ENCODE measurements at places on chromosomes 5 and 9.

GRCh38 chr9:9598723-9599122 is 1014.1 kb downstream of the PTPRD start:
- no peak for DNase-seq

GRCh38 chr5:57303985-57304384 is 130.1 kb downstream of the GPBP1 start:
- DNase-seq, result no peak

DNA sequence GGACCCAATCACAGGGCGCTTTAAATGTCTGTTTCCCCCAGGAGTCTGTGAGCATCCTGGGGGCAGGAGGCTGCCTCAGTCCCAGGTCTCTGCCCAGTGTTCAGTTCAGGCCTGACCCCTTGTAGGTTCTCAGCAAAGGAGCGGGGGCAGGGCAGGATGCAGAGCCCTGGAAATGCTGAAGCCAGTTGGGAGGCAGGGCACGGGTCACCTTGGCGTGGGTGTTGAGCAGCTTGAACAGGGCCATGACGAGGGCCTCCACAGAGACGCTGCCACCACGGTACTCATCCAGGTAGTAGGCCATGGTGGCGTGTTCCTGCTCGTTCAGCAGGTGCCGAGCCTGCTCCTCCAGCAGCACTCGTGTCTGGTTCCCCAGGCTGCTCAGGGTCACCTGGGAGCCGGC is 36.3 kb upstream of the AKNA start:
- no peak for DNase-seq

GRCh38 chr5:139149477-139150199 is 48.5 kb downstream of the SIL1 start:
- peak; percentile 78 for DNase-seq

DNA sequence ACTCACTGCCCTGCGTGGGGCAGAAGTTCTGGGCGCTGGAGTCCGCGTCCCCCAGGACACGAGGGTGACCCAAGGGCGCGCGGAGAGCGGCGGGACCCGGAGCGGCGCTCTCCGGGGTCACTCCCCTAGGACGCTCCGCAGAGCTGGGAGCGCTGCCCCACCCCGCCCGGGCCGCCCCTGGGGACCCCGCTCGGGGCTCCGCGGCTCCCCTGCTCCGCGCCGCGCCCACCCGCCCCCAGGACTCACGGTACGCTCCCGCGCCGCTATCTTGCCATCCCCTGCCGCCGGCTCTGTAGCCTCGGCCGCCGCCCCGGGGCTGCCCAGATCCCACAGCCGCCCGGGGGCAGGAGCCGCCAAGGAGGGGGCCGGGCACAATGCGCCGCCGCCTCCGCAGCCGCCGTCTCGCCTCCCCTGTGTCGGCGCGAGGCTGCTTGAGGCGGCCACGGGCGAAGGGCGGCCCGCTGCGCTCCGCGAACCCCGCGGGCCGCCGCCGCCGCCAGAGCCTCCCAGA is 303 bp downstream of the LIFR start:
- peak; percentile 12 for DNase-seq

DNA sequence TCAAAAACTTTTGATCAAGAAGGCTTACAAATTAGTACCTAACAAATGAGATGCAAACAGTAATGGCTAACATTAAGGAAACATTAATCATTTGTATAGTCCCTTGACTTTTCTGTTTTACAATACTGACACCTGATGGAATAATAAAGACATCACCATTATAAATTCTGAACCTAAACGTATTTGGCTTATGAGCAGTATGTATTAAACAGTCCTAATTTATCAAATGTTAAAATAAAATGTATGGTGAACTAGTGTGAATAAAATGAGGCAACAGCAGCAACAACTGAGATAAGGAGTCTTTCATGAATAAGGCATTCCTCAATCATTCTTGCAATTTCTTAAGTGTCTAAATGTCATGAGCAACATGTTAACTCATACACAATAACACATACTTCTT is 6.0 kb downstream of the PUM3 start:
- peak; percentile 41 for DNase-seq

DNA sequence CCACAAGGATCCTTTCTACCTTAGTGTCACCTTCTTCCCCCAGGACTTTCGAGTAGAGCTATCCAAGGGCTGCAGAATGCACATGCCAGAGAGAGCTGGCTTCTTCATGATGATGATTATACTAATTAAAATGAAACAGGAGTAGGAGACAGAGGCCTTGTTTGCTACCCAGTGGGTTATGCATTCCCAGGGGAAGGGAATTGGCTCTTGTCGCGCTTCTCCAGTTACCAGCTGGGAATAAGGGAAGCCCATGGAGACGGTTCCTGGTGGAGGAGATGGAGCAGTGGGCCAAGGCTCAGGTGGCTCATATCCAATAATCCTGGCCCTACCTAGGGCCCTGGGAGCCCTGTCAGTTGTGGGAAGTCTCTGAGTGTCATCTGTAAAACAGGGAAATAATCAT is 65.1 kb downstream of the WWC1 start:
- no peak for DNase-seq

DNA sequence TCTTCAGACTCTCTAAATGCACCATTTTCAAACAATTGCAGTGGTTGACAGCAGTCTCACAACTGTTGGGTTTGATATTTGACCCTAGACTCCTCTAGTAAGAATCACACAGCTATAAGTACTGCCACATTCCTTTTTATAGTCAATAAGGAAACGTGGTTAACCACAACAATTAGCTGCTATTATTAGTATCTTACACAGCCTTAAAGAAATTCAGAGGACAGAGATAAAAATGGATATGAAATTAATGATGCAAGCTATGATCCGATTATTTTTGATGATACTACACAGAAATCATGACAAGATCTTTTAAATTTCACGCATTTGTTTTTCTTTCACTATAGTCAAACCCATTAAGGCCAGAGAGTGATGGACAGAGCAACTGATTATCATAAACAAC is 288.6 kb upstream of the C9orf72 start:
- DNase-seq, result no peak

DNA sequence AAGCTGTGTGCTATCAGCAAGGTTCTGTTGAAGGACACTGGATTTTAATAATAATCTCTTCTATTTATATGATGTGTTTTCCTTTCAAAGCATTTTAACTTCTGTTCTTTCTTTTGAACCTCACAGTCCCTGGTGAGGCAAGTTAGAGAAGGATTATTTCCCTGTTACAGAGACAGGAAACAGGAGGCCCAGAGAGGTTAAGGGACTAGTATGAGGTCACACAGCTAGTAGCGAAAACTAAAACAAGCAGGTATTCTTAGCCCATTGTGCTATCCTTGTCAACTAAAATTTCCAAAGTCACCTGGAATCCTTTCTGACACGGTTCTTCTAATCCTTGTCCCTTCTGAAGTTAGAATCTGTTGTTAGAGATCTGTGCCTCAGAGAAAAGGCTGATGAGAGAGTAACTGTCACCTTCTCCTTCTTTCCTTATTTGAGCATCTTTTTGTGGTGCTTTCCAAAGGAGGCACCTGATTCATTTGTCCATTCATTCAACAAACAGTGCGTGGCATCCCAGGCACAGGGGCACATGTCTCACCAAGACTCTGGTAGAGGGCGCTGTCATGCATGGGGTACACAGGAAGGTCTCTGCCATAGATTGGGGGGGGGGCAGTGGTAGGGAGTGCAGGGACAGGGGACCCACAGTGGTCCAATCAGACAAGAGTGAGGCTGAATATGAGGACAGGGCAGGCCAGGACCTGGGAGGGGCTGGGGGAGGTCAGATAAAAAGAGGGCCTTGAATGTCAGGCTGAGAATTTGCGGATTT is 61.5 kb downstream of the CRB2 start:
- DNase-seq, result no peak

GRCh38 chr5:117183326-117183725 is 608.7 kb upstream of the SEMA6A start:
- no peak for DNase-seq

DNA sequence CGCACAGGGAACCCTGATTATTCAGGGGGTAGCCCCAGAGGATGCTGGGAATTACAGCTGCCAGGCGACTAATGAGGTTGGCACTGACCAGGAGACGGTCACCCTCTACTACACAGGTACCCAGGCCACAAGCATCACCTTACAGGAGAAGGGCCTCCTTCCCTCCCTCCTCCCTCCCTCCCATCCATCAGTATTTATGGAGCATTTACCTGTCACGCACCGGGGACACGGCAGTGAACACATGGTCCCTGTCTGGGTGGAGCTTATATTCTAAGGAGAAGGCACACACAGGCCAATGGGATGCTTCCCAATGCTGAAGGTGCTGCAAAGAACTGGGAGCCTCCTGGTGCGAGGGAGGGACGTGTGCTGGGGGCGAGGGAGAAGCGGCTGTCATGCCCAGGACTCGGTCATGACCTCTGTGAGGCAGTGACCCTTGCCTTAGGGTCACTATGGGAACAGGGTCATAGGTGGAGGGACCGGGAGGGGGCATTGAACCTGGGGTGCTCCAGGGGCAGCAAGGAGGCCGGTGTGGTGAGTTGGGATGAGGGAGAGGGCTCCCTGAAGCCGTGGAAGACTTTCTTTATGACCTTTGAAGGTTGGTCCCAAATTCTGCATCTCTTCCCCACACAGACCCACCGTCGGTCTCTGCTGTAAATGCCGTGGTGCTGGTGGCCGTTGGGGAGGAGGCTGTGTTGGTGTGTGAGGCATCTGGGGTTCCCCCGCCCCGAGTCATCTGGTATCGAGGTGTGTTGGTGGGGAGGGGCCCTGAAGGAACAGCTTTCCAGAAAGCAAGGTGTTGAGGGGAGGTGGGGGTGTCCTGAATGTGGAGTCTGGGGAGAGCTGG is 41.5 kb downstream of the HMCN2 start:
- DNase-seq, result no peak

DNA sequence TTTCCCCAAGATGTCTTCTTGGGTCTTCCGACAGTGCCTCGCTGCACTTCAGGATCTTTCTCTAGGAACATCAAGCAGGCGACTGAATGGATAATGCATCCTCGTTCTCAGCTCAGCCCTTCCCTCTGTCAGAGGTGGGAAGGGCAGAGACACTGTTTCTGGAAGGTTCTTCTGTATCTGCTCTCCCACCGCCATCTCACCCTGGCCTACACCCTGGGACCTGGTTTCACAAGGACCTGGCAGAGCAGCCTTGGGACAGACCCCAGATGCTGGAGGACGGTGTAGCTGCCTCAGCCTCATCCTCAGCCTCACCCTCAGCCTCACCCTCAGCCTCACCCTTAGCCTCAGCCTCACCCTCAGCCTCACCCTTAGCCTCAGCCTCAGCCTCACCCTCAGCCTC is 18.5 kb downstream of the MRPL36 start:
- DNase-seq, result no peak

- DNase-seq, result no peak
Measured at GRCh38 chr5:141785711-141786110, 92.5 kb downstream of the PCDH1 start.

- no peak for DNase-seq
Measured at GRCh38 chr5:134258896-134259295, 33.0 kb upstream of the PPP2CA start.

DNA sequence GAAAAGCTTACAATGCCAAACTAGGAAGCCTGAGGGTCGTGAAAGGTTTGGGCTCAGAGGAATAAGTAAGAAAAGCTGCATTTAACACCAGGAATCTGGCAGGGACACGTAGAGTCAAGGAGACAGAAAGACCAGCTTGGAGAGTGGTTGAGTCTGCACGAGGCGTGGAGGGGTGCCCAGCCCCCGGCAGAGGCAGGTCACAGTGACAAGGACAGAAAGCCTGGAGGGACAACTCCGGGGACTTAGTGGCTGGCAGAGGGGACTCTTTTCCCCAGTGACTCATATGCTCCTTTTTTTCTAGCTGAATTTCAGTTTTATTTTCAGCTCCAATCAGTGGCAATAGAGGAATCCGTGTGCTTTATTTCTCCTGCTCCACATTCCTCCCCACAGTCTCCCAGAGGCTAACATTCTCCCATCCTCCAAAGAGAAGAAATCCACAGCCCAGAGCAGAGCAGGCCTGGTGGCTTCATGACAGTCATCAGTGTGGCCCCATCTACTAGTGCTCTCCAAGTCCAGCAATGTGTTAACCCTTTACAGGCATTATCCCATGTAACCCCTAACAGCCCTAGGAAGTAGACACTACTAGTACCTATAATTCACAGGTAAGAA is 80.7 kb downstream of the KCNIP1 start:
- DNase-seq, result no peak

DNA sequence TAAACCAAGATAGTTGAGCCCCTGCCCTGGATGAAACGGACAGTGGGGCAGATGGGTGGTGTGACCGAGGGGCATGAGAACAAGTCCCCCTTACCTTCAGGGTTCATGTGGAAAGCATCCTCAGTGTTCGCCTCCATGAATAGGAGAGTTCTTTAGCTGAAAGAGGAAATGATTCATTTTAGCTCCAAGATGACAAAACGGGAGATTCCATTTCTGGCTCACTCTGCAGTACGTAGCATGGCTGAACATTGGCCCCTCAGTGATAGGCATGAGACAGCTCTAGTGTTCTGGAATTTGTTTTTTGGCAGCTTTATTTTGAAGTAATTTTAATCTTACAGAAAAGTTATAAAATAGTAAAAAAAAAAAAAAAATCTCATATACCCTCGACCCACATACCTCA is 70.2 kb upstream of the AGXT2 start:
- no peak for DNase-seq

GRCh38 chr9:120442308-120442995 is 137.5 kb downstream of the CDK5RAP2 start:
- DNase-seq, result no peak

- DNase-seq, result no peak
Measured at GRCh38 chr5:138459311-138459933, 5.9 kb upstream of the EGR1 start.

DNA sequence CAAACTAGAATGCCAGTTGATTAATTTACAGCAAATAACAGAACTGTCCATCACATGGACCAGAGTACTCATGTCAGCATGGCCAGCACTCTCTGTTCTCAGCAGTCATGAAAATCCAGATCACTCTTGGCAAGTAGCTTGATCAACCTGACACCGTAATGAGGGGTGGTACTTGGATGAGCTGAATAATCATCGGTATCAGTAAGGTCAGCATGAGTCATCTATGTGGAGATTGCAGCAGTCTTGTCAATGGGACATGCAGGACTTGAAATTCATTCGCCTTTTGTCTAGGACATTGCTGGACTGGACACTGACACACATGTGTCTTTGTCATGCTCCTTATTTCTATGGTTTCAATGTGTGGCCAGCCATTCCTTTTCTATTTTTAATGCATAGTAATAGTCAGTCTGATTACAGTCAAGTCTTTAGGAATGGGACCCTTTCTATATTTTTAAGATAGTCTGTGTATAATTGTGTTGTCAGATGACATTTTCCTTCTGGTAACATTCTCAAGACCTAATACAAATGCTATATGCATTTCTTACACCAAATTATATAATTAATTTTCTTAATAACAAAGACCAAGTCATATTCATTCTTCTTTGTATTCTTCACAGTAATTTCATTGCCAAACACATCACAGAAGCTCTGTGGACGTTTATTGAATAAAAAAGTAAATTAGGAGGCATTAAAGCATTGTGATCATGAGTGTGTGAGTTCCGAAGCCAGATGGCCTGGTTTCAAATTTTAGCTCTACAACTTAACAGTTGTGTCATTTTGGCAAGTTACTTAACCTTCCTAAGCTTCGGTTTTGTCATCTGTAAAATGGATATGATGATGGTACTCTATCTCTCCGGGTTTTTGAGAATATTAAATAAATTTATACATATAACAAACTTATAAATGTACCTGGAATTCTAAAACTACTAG is 57.4 kb downstream of the ADAMTSL1 start:
- DNase-seq, result no peak

All from hematopoietic multipotent progenitor cell treated with erythropoietin and hydrocortisone succinate and interleukin-3 and kit ligand, for 8 days (in vitro differentiated cells).